ENCODE measurements at places on chromosomes 7 and 10. TPM values are rescaled to one million over a fixed set of nuclear protein-coding genes. Genes with fewer than 3 reads are reported as not detected.

SEMA3C gene
- total RNA-seq = 123 TPM

- DNase-seq = peak; percentile 4
Measured at GRCh38 chr10:26214551-26215395, 1.8 kb upstream of the GAD2 start.

GRCh38 chr7:95394370-95394769 is 1.8 kb downstream of the PON3 start:
- no peak for DNase-seq

- DNase-seq = peak; percentile 57
Measured at GRCh38 chr10:100827819-100828737, 82.7 kb downstream of the PAX2 start.

DNA sequence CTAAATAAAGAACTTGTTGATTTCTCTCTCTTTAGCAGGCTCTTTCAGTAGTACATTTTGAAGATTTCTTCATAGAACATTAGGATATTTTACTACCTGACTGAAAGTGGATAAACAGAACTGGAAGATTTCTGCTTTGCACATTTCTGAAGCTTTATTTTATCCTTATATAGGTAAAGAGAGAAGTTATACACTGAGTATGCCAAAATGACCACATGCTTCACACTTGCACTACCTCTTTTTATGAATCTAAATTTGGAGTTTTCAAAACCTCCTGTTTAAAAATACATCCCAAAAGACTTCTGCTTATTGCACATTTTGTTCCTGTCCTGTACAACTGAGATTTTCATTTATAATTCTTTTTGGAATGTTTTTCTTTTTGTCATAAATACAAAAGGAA is 197.4 kb upstream of the PRPS1L1 start:
- DNase-seq = no peak

MAGI2 gene
- 0.06 TPM for total RNA-seq

ZNRF2 gene
- 30.6 TPM for total RNA-seq

LIPF gene
- not detected for total RNA-seq

DNA sequence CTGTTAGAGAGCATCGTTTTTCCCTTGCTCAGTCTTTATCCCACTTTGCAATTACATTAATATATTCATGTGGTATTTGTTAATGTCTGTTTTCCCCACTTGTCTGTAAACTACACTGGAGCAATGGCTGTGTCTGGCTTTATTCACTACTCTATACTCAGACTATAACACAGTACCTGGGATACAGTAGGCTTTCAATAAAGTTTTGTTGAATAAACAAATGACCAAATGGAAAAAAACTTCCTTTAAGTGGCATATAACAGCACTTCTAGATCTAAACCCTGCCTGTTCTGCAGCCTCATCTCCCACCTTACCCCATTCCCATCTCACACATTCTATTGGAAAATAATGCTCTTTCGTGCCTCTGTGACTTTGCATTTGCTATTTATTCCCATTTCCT is 57.3 kb upstream of the SPOCK2 start:
- no peak for DNase-seq

DNA sequence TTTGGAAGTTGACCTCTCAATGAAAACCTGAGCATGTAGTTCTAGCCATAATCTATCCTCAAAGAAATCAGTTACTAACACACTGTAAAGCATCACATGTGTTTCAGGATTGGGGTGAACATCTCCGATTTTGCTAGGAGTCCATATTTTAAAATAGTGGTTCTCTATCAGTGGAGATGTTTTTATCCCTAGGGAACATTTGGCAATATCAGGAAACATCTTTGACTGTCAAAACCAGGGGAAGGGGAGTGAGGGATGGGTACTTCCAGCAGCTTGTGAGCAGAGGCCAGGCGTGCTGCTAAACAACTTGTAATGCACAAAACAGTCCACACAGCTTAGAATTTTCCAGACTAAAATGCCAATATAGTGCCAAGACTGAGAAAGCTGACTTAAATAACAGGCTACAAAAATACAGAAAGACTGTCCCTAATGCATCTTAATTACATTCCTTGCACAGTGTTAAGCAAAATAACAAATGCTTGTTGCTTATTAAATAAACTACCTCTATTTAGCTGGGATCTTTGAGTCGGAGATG is 120.9 kb downstream of the CRPPA start:
- no peak for DNase-seq

DNA sequence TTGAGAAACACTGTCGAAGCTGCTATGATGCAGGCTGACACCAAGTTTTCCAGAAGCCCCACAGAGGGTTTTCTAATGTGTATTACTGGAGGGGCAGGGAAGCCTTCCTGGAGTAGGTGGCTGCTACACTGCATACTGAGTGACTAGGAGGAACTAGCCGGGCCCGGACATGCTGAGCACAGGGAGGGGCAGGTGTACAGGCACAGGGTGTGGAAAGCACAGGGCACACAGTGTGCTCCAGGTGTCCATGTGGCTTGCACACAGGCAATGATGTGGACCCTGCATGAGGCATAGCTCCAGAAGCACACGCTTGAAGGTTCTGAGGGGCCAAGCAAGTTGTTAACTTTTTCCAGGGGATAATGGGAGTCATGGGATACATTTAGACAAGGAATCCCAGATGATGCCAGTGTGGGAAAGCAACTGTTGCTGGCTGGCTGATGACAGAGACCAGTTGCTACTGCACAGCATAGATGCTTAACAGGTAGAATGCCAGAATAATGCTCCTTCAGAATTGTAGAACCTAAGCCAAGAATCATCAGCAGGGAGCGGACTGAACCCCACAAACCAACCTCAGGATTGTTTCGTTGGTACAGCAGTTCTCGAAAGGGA is 14.6 kb downstream of the DHX32 start:
- DNase-seq = no peak

RPEL1 gene
- total RNA-seq = 0.06 TPM

Measured in Daoy (cell line).